Transverse colon (tissue), 4 donors: ENCODE measurements at places on chromosomes 5 and 9. TPM values are rescaled to one million over a fixed set of nuclear protein-coding genes. Genes with fewer than 3 reads are reported as not detected.

- no peaks in the 10 kb centered on the region for H3K4me1 ChIP-seq
- no peak overlapping the region for H3K4me3 ChIP-seq
- no peaks in the 10 kb centered on the region for H3K36me3 ChIP-seq
These were observed 19.6 kb downstream of the QSOX2 start for GRCh38 chr9:136225748-136226679.

GRCh38 chr5:135244620-135245021, 154.4 kb downstream of the MACROH2A1 start:
- no peak overlapping the region for H3K4me3 ChIP-seq
- H3K27me3 ChIP-seq: no peaks in the 10 kb centered on the region
- H3K27ac ChIP-seq: peak overlapping the region; percentile 92
- H3K4me1 ChIP-seq: peaks cover 59% of the 10 kb centered on the region

DNA sequence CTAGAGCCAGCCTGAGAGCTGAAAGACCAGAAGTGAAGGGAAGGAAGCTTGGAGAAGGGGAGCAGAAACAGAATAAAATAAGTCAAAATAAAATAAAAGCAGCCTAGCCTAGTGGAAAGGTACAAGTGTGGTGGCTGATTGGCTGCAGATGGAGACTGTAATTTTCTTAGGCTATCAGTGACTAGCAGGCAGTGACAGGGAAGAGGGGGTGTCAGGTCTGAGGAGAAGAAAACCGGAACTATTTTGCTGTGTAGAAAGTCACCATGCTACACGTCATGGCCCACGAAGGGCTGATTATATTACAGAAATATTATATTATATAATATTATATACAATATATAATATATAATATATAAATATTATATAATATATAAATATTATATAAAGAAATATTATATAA, 98.1 kb upstream of the TAF11L2 start:
- H3K36me3 ChIP-seq: no peaks in the 10 kb centered on the region
- no peaks in the 10 kb centered on the region for H3K4me1 ChIP-seq
- no peak for DNase-seq
- H3K27me3 ChIP-seq: peaks cover 8% of the 10 kb centered on the region

DNA sequence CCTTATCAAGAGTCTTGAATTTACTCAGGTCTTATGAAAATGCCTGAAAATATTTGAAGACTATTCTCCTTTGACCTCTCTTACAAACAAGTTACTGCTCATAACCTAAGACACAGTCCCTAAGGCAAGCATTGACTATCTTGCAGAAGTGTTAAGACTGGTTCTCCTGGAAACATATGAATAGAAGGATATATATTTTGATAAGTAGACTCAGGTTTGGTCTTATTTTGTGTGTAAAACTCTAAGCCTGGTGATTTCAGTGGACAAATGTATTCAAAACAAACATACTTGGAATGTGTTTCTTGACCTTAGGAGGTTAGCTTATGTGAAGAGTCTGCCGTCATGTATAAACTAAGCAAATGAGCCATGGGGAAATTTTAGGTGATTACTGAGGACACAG, 7.5 kb upstream of the UBQLN1 start:
- H3K36me3 ChIP-seq: no peaks in the 10 kb centered on the region
- no peak overlapping the region for H3K27ac ChIP-seq
- H3K27me3 ChIP-seq: no peaks in the 10 kb centered on the region
- H3K4me1 ChIP-seq: no peaks in the 10 kb centered on the region
- DNase-seq: no peak
- H3K4me3 ChIP-seq: no peak overlapping the region

GRCh38 chr9:2341956-2342355, 279.6 kb upstream of the VLDLR start:
- no peaks in the 10 kb centered on the region for H3K27me3 ChIP-seq
- no peak overlapping the region for H3K4me3 ChIP-seq
- H3K4me1 ChIP-seq: no peaks in the 10 kb centered on the region
- H3K36me3 ChIP-seq: no peaks in the 10 kb centered on the region

DNA sequence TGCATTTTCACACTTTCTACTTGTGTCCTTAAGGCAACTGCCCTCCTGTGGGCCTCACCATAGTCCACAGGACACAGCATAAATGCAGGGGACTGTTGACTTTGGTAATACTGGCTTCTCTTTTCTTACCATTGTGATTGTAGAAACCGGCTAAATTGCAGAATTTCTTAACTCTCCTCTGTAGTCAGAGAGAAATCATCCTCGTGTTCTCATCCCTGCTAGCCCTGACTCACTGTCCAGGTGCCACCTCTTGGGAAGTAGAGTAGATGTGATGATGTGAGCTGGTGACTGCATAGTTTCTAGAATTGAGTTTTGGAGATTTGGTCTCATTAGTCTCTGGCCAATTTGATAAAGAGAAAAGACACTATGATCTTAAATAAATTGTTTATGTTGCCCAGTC, 5.5 kb downstream of the PHF24 start:
- H3K4me3 ChIP-seq: no peak overlapping the region
- no peaks in the 10 kb centered on the region for H3K4me1 ChIP-seq
- no peaks in the 10 kb centered on the region for H3K36me3 ChIP-seq
- H3K27ac ChIP-seq: no peak overlapping the region
- peaks cover 92% of the 10 kb centered on the region for H3K27me3 ChIP-seq
- DNase-seq: no peak

- DNase-seq: no peak
- H3K27me3 ChIP-seq: no peaks in the 10 kb centered on the region
- no peaks in the 10 kb centered on the region for H3K4me1 ChIP-seq
- no peaks in the 10 kb centered on the region for H3K36me3 ChIP-seq
These were observed 475.4 kb downstream of the DMAC1 start for GRCh38 chr9:7324152-7324598.

- H3K27ac ChIP-seq: no peak overlapping the region
- no peak for DNase-seq
- no peaks in the 10 kb centered on the region for H3K4me1 ChIP-seq
- no peak overlapping the region for H3K4me3 ChIP-seq
These were observed 38.9 kb upstream of the FOXB2 start for GRCh38 chr9:76980566-76980965.

- no peak overlapping the region for H3K27ac ChIP-seq
- no peaks in the 10 kb centered on the region for H3K27me3 ChIP-seq
- H3K4me3 ChIP-seq: no peak overlapping the region
- DNase-seq: no peak
These were observed 34.4 kb downstream of the INSYN2B start for GRCh38 chr5:169945831-169946261.

GRCh38 chr5:1253456-1254105, 28.4 kb downstream of the SLC6A18 start:
- no peak for DNase-seq
- H3K4me1 ChIP-seq: peaks cover 4% of the 10 kb centered on the region
- no peak overlapping the region for H3K27ac ChIP-seq
- peaks cover 3% of the 10 kb centered on the region for H3K27me3 ChIP-seq
- no peaks in the 10 kb centered on the region for H3K36me3 ChIP-seq

DNA sequence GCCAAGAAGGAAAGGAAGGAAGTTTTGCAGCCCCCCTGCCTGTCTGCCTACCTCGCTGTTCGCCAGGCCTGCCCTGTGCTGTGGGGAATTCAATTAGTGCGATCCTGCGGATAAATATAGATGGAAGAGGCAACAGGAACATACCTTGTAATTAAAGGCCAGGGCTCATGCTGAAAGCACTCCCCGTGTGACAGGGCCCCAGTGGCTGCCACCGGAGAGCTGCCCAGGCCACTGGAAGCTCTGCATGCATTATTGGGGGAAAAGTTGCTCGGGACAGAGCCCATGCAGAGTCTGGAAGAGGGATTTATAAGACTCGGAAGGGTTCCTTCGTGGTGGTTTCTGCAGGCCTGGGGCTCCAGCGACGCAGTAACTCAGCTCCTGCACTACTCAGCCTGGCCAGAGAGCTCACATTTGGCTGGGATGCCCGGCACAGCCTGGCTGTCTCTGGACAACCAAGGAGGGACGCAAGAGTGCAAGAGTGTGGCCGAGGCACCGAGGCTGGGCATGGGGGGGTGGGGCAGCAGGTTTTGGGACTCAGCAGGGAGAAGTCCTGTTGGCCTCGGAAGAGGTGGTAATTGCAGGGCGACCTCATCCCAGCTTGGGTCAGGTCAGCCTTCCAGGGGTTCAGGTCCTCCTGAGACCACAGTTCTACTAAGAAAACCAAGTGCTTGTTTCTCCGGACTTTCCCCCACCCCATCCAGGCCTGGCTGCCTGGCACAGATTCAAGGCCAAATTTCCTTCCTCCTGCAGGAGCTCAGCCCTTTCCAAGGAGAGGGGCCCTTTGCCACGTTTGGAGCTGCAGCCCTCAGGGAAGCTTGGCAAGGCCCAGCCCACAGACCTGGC, 68.1 kb upstream of the GGTA1 start:
- H3K4me1 ChIP-seq: peaks cover 11% of the 10 kb centered on the region
- no peak for DNase-seq
- H3K27me3 ChIP-seq: no peaks in the 10 kb centered on the region
- H3K36me3 ChIP-seq: no peaks in the 10 kb centered on the region
- peak overlapping the region; percentile 79 for H3K27ac ChIP-seq

DNA sequence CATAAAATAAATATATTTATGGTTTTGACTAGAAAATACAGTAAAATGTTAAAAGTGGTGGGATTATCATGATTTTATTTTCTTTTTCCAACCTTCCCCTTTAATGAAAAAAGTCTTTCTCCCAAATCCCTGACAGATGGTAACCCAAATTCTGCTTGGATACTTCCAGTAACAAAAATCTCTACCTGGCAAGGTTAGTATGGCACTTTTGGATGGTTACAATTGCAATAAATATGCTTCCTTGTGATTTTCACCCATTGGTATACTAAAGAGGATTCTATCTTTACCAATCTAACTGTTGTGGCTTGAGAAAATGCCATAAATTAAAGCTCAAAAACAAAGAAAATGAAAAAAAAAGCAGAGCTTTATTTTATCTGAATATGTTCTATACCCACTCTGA, 62.8 kb downstream of the GABRB2 start:
- H3K4me3 ChIP-seq: no peak overlapping the region
- no peaks in the 10 kb centered on the region for H3K36me3 ChIP-seq
- no peak for DNase-seq
- H3K27ac ChIP-seq: no peak overlapping the region

GRCh38 chr9:74500584-74500924, 3.4 kb downstream of the RORB start:
- H3K4me3 ChIP-seq: peak overlapping the region; percentile 67
- peaks cover 39% of the 10 kb centered on the region for H3K4me1 ChIP-seq
- H3K27ac ChIP-seq: no peak overlapping the region
- DNase-seq: no peak

DNA sequence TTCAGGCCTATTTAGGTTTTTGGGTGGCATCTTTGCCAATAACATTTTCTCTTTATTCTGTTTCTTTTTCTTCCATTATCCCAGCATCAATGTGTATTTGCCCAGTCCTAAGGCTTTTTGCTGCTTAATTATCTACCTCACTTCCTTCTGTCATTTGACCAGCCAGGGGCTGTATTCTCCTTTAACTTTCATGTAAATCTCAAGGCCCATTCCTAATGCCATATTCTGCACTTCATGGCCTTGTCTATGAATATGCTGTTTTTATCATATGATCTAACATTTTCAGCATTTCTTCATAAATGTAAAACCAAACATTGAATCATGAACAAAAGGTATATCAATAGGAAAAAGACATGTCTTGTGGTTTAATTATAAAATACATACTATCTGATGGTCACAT, 108.7 kb downstream of the SSBP2 start:
- H3K27me3 ChIP-seq: no peaks in the 10 kb centered on the region
- H3K4me3 ChIP-seq: no peak overlapping the region
- H3K36me3 ChIP-seq: no peaks in the 10 kb centered on the region
- H3K4me1 ChIP-seq: no peaks in the 10 kb centered on the region

DNA sequence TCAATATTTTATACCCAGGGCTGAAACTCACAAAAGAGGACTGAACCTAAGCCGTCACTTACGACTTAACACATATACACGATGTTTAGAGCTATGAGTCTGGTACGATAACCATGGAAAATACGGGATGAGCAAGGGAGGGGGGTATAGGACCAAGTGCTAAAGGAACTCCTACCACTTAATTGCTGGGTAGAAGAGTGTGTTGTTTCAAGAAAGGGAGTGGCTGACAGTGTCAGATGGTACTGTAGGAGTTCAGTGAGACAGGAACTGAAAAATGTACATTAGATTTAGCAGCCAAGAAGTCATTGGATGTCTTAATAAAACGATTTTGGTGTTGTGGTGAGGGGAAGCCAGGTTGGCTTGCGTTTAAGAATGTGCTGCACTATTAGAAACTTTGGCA, 21.6 kb downstream of the SLC12A2 start:
- DNase-seq: no peak
- no peak overlapping the region for H3K4me3 ChIP-seq
- no peaks in the 10 kb centered on the region for H3K36me3 ChIP-seq
- H3K27ac ChIP-seq: no peak overlapping the region
- peaks cover 21% of the 10 kb centered on the region for H3K4me1 ChIP-seq

- H3K4me1 ChIP-seq: no peaks in the 10 kb centered on the region
- no peak overlapping the region for H3K27ac ChIP-seq
- H3K27me3 ChIP-seq: no peaks in the 10 kb centered on the region
- DNase-seq: no peak
- no peaks in the 10 kb centered on the region for H3K36me3 ChIP-seq
These were observed 241.6 kb upstream of the RORB start for GRCh38 chr9:74255489-74255984.

- H3K27me3 ChIP-seq: no peaks in the 10 kb centered on the region
- H3K27ac ChIP-seq: peak overlapping the region; percentile 34
- no peak overlapping the region for H3K4me3 ChIP-seq
- no peaks in the 10 kb centered on the region for H3K4me1 ChIP-seq
- no peak for DNase-seq
These were observed 49.4 kb upstream of the SLC25A51 start for GRCh38 chr9:37953206-37953774.

GRCh38 chr5:149552553-149553160, 1.4 kb upstream of the CSNK1A1 start:
- no peaks in the 10 kb centered on the region for H3K36me3 ChIP-seq
- H3K27ac ChIP-seq: peak overlapping the region; percentile 98
- no peaks in the 10 kb centered on the region for H3K27me3 ChIP-seq
- H3K4me3 ChIP-seq: no peak overlapping the region

- DNase-seq: no peak
- H3K36me3 ChIP-seq: no peaks in the 10 kb centered on the region
- H3K4me1 ChIP-seq: no peaks in the 10 kb centered on the region
- H3K27ac ChIP-seq: no peak overlapping the region
- no peak overlapping the region for H3K4me3 ChIP-seq
- no peaks in the 10 kb centered on the region for H3K27me3 ChIP-seq
These were observed 41.7 kb downstream of the RETREG1 start for GRCh38 chr5:16574789-16575721.

GRCh38 chr5:52710972-52711596, 76.6 kb upstream of the ITGA1 start:
- H3K4me1 ChIP-seq: peaks cover 21% of the 10 kb centered on the region
- no peak overlapping the region for H3K4me3 ChIP-seq
- H3K27ac ChIP-seq: peak overlapping the region; percentile 34

GRCh38 chr5:39223565-39224156, 4.3 kb upstream of the FYB1 start:
- peaks cover 26% of the 10 kb centered on the region for H3K4me1 ChIP-seq
- no peaks in the 10 kb centered on the region for H3K36me3 ChIP-seq
- no peak for DNase-seq

Gene ANXA2R
- total RNA-seq: 4.4 TPM

Gene ACOT12
- total RNA-seq: not detected

Gene TAF11L6
- not detected for total RNA-seq

Gene PRRT1B
- total RNA-seq: 1.6 TPM

Gene CXCL14
- 11.5 TPM for total RNA-seq
